ENCODE measurements at places on chromosomes 1 and 21. TPM values are rescaled to one million over a fixed set of nuclear protein-coding genes. Genes with fewer than 3 reads are reported as not detected.

The C1orf185 gene
- not detected for total RNA-seq

The FNDC10 gene
- 2.6 TPM for total RNA-seq

The LHX8 gene
- total RNA-seq, result not detected

DNA sequence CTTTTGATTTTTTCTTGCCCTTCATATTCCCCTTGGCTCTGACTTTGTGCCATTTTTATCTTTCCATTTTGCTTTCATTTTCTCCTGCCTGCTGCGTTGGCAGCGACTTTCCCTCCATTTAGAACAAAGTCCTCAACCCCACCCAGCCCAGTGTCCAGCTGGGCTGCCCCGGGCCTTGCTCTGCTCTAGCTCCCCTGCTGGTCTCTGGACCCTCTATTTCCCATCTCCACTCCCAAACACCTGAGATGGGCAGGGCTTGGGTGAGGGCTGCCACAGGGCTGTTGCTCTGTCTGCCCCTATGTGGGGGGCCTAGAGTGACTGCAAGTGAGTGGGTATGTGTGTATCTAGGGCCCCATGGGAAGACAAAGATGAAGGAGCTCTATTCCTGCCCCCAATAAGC is 7.3 kb upstream of the ADAM15 start:
- no peak for DNase-seq

DNA sequence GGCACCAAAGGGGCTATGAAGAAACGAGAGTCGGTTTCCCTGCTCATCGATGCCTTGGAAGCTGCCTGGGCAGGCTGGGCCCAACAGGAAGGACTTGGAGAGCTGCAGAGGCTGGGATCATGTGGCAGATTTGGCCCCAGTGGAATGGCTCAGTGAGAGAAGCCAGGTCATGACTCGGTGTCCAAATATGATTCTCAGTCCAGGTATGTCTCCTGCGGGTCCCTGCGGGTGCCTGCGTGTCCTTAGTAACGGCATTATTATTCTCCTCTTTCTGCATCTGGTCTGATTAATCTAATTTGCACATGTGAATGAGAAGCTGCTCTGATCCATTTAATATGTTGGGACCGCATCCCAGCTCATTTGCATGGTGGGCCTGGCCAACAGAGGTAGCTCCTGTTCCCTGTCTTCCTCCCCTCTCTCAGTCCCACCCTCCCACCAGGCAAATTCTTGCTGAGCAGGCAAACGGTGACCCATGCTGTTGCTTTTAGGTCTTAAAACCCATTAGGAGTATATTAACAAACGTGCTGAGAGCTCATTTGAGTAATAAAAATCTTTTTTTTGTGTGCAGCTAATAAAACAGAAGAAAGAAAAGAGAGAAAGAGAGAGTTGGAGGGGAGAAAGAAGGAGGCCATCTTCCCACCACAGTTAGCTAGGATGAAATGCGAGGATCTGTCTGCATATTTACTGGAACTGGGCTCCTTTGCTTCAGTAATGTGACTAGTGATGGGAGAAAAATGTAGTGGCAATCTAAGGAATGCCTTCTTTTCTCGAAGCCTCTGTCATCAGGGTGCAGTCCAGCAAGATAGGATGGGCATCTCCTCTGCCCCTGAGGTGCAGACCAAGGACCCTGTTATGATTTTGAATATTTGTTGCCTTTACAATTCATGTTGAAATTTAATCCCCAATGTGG is 133.5 kb downstream of the HMGB4 start:
- no peak for DNase-seq

- DNase-seq, result no peak
Measured at GRCh38 chr1:234214911-234215892, 158.1 kb upstream of the COA6 start.

DNA sequence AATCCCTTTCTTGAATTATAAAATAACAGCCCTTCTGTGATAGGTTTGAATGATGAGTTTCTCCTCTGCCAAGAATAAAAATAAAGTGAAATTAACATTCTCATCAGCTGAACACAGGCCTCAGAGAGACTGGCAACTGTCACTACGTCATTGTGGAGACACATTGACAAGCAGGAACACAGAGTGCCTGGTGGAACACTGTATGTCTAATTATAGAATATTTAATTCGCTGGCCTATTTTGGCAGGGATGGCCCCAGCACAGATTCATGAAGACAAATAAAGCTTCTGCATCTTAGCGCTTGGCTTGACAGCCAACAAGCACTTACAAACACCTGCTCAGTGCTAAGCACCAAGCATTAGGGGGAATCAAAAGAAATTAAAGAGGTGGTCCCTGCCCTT is 52.0 kb upstream of the SMYD2 start:
- no peak for DNase-seq

DNA sequence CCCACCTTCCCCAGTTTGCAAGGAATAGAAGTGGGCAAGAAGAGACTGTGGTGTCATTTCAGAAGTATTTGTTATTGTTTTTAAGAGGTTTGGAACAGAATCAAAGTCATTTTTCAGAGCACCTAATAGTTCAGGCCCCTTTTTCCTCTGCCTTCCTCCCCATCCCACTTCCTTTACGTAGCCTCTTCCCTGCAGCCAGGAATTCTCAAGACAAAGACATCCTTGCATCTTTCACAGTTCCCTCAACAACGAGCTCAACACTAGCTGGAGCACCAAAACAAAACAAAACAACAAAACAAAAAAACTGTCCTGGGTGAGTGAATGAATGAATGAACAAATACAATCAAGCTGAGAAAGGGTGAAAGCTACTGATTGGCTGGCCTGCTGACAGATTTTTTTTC is 7.0 kb downstream of the PALMD start:
- no peak for DNase-seq

GRCh38 chr1:63674238-63674864 is 81.1 kb downstream of the PGM1 start:
- DNase-seq, result peak; percentile 78

DNA sequence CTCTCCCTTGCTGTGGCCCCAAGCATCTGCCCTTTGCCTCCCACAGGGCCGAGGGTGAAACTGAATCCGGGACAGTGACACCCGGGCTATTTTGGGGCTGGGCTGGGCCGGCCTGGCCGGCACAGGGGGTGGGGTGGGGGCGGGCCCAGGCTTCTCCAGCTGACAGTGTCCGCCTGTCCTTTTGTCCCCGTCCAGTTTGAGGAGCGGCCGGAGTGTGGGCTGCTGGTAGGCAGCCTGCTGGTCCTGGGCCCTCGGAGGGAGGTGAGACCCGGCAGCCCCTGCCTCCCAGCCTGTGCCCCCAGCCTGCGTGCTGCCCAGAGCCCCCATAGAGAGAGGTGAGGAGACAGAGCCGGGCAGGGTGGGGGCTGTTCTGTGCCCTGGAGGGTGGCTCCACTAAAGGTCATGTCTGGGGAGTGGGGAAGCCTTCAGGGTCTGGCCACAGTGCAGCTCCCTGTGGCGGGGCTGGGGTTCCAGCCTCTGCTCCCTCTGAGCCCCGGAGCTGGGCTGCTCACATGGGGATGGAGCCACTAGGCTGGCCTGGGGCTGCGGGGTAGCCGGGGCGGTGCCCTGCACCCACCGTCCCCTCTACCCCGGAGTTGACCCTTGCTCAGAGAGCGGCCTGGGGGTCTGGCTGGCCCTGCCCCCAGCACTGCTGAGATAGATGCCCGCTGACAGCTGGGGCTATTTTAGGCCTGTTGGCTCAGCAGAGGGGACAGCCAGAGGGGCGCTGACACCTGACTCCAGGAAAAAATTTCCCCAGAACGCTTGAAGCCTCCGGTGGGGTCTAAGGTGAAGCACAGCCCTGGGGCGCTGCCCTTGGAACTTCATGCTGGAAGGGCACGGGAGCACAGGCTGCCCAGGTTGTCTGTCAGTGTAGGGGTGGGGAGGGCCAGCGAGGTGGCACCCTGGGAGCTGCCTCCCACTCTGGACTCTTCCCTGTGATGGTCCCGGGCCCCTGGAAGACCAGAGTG is at the start of gene OBSCN:
TSS of gene OBSCN (plus strand) at position 194 of the 971 bp plus-strand sequence. CDS start 3,740 bp downstream, outside the sequence.
- no peak for DNase-seq

Data from kidney (tissue), 22 donors.